Activated CD4-positive, alpha-beta memory T cell treated with anti-CD3 and anti-CD28 coated beads for 36 hours (primary cell): ENCODE measurements at places on chromosomes 6 and 20. TPM values are rescaled to one million over a fixed set of nuclear protein-coding genes. Genes with fewer than 3 reads are reported as not detected.

DNA sequence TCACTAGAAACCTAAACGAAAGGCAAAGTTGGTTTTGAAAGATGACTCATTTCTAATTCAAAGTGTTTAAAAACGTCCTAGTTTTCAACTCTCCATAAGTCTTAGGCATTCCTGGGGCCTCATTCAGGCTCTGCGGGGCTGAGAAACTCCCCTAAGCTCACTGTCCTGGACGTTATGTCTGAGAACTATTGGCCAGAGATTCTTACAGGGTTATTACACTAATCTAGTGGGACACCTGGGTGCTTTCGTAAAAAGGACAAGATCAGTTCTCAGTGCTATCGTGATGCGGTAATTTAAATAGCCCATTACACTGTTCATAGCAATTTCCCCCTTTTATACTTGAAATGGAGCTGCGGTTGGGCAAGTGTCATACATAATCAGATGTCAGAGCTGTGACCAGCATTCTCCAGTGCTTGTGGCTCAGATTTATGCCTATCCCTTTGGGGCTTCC is 280.9 kb downstream of the QKI start:
- H3K27ac ChIP-seq, result no peak overlapping the region
- no peaks in the 10 kb centered on the region for H3K4me1 ChIP-seq
- H3K36me3 ChIP-seq, result no peaks in the 10 kb centered on the region
- no peak for DNase-seq
- H3K27me3 ChIP-seq, result peaks cover 14% of the 10 kb centered on the region
- H3K4me3 ChIP-seq, result no peak overlapping the region

- H3K27me3 ChIP-seq, result peaks cover 9% of the 10 kb centered on the region
- H3K4me1 ChIP-seq, result no peaks in the 10 kb centered on the region
- no peak overlapping the region for H3K4me3 ChIP-seq
- no peak for DNase-seq
Measured at GRCh38 chr6:3683331-3683730, 68.2 kb downstream of the PXDC1 start.

DNA sequence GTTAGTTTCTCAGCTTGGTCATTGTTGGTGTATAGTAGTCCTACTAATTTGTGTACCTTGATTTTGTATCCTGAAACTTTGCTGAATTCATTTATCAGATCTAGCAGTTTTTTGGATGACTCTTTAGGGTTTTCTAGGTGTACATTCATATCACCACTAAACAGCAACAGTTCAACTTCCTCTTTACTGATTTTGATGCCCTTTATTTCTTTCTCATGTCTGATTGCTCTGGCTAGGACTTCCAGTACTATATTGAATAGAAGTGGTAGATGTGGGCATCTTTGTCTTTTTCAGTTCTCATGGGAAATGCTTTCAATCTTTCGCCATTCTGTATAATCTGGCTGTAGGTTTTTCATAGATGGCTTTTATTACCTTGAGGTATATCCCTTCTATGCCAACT is 61.3 kb upstream of the HEY2 start:
- H3K4me1 ChIP-seq, result no peaks in the 10 kb centered on the region
- no peak overlapping the region for H3K4me3 ChIP-seq
- no peak overlapping the region for H3K27ac ChIP-seq
- H3K36me3 ChIP-seq, result peaks cover 6% of the 10 kb centered on the region
- peaks cover 36% of the 10 kb centered on the region for H3K27me3 ChIP-seq

PRRC2A gene
- total RNA-seq, result 246 TPM

DAAM2 gene
- total RNA-seq, result not detected
